ENCODE measurements at places on chromosomes 5 and 9. TPM values are rescaled to one million over a fixed set of nuclear protein-coding genes. Genes with fewer than 3 reads are reported as not detected.

DDX4 gene
- not detected for polyA plus RNA-seq

ZNF622 gene
- polyA plus RNA-seq, result 20.3 TPM

C9orf43 gene
- 0.49 TPM for polyA plus RNA-seq

MUSK gene
- 0.09 TPM for polyA plus RNA-seq

PPIC gene
- polyA plus RNA-seq, result 62.3 TPM

CNTNAP3 gene
- 0.27 TPM for polyA plus RNA-seq

MARCOL gene
- polyA plus RNA-seq, result not detected

DND1 gene
- polyA plus RNA-seq, result 0.21 TPM

CRHBP gene
- 0.05 TPM for polyA plus RNA-seq

CKMT2 gene
- polyA plus RNA-seq, result 0.10 TPM

FOXD4L3 gene
- polyA plus RNA-seq, result not detected

RNF38 gene
- polyA plus RNA-seq, result 14.3 TPM

AMBP gene
- polyA plus RNA-seq, result 0.23 TPM

PCDHGA9 gene
- 1.2 TPM for polyA plus RNA-seq

NUTM2F gene
- polyA plus RNA-seq, result not detected

MYMK gene
- not detected for polyA plus RNA-seq

PCDHB12 gene
- polyA plus RNA-seq, result 0.13 TPM

C1QTNF3 gene
- 2.2 TPM for polyA plus RNA-seq

JAKMIP2 gene
- not detected for polyA plus RNA-seq

LOX gene
- polyA plus RNA-seq, result 632 TPM

SEC24A gene
- polyA plus RNA-seq, result 35.0 TPM

QRFP gene
- polyA plus RNA-seq, result not detected

DMRTA1 gene
- not detected for polyA plus RNA-seq

BTNL8 gene
- polyA plus RNA-seq, result not detected

ZNF169 gene
- polyA plus RNA-seq, result 2.8 TPM

ISOC1 gene
- 5.8 TPM for polyA plus RNA-seq

DRD1 gene
- not detected for polyA plus RNA-seq

PCDHGA11 gene
- 7.4 TPM for polyA plus RNA-seq

ANKRD20A1 gene
- 0.17 TPM for polyA plus RNA-seq

FYB1 gene
- 0.09 TPM for polyA plus RNA-seq

GMCL2 gene
- polyA plus RNA-seq, result not detected

ESM1 gene
- polyA plus RNA-seq, result 2.8 TPM

SPATA24 gene
- 4.5 TPM for polyA plus RNA-seq

PLAC8L1 gene
- polyA plus RNA-seq, result 0.33 TPM

CEL gene
- polyA plus RNA-seq, result 0.49 TPM

NOXA1 gene
- 0.20 TPM for polyA plus RNA-seq

SEMA6A gene
- 0.23 TPM for polyA plus RNA-seq

KIF20A gene
- 54.5 TPM for polyA plus RNA-seq

INSL6 gene
- polyA plus RNA-seq, result not detected

EGR1 gene
- 5.4 TPM for polyA plus RNA-seq

ADGRV1 gene
- polyA plus RNA-seq, result 0.15 TPM

PTPRD gene
- polyA plus RNA-seq, result 0.48 TPM

RLN2 gene
- polyA plus RNA-seq, result not detected

ANKRD18A gene
- not detected for polyA plus RNA-seq

PPP3R2 gene
- not detected for polyA plus RNA-seq

LCP2 gene
- polyA plus RNA-seq, result not detected

LHFPL2 gene
- 4.4 TPM for polyA plus RNA-seq

GFRA3 gene
- polyA plus RNA-seq, result not detected

KIAA0825 gene
- 1.3 TPM for polyA plus RNA-seq

FABP6 gene
- polyA plus RNA-seq, result not detected

CCNJL gene
- 0.71 TPM for polyA plus RNA-seq

TOMM5 gene
- 148 TPM for polyA plus RNA-seq

LCN2 gene
- not detected for polyA plus RNA-seq
